Ovary (tissue), 10 donors: ENCODE measurements at places on chromosomes 1 and 21.

- no peak for DNase-seq
Measured at GRCh38 chr1:181778640-181779260, 282.8 kb downstream of the ZNF648 start.

DNA sequence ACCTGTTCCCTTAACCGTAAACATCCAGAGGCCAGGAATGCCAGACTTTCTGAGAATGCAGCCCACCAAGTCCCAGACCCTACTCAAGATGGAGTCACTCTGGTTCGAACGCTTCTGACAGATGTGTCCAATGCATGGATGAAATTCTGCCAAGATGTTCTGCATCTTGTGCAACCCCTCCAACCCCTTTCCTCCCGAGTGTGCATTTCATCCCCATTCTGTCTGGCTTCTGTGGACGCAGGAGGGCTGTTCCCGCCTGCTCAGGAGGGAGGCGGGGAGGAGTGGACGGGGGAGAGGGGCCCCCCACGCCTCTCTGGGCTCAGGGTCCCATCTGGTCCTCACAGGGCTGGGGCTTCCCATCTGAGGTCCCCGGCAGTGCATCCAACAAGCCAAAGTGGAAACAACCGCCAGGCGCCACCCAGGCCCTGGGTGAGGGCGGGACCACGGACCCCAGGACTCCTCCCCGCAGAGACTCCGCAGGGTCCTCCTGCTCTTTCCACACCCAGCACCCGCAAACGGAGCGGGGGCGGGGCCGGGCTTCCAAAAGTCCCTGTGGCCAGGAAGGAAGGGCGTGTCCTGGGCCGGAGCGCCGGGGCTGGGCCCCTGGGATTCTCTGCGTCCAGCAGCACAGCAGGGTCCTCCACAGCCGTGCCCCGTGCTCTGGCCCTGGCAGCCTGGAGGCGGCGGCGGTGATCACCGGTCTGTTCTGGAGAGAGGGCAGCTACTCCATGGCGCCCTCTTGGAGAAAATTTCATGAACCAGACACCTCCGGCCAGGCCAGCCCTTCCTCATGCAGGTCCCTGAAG is 27.8 kb upstream of the SUMO3 start:
- no peak for DNase-seq

- DNase-seq: no peak
Measured at GRCh38 chr1:245651093-245651492, 496.3 kb downstream of the KIF26B start.

- DNase-seq: peak; percentile 79
Measured at GRCh38 chr1:225746361-225747179, 31.1 kb upstream of the SRP9 start.

- no peak for DNase-seq
Measured at GRCh38 chr1:115179397-115180079, 90.2 kb upstream of the TSPAN2 start.

DNA sequence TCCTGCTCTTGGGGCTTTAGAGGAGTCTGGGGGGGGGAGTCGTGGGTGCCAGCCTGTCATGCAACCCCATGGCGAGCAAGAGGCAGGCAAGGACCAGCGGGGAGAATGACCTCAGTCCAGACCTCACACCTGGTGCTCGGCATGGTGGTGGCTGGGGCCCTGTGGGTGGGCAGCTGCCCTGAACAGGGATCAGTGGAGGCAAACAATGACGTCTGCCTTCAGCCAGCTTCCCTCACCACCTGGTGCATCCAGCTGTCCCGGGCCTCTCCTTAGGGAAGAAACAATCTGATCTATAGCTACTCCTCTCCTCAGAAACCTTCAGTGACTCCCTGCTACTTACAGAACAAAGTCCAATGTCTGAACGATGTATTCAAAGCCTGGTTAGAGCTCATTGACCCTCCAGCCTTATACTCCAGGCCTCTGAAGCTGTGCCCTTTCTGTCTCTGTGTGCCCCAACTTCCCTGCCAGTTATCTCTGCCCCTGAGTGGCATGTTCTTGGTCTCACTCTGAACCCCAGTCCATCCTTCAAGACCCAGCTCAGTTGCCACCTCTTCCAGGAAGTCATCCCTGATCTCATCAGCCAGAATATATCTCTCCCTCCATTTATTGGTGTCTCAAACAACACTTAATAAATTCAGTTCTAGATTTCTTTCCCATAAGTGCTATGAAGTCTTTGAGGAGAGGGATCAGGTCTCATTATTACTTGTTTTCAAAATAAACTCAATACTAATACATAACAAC is 6.6 kb downstream of the PADI2 start:
- DNase-seq: no peak
